Prostate gland (tissue), 2 donors: ENCODE measurements at places on chromosomes 2 and 18. TPM values are rescaled to one million over a fixed set of nuclear protein-coding genes. Genes with fewer than 3 reads are reported as not detected.

GRCh38 chr2:79750321-79750720 lies 237.5 kb downstream of the CTNNA2 start:
- no peaks in the 10 kb centered on the region for H3K4me1 ChIP-seq
- H3K27ac ChIP-seq, result no peak overlapping the region
- H3K27me3 ChIP-seq, result no peaks in the 10 kb centered on the region
- no peak for DNase-seq

- H3K4me3 ChIP-seq, result no peak overlapping the region
- no peaks in the 10 kb centered on the region for H3K27me3 ChIP-seq
- no peaks in the 10 kb centered on the region for H3K4me1 ChIP-seq
- no peak for DNase-seq
- no peaks in the 10 kb centered on the region for H3K36me3 ChIP-seq
These were observed 348.2 kb downstream of the MYCN start for GRCh38 chr2:16288371-16289112.

- H3K36me3 ChIP-seq, result no peaks in the 10 kb centered on the region
- H3K27ac ChIP-seq, result no peak overlapping the region
- no peak overlapping the region for H3K4me3 ChIP-seq
- H3K27me3 ChIP-seq, result no peaks in the 10 kb centered on the region
These were observed 55.2 kb downstream of the ANKRD12 start for GRCh38 chr18:9191658-9192256.

Gene RAB11FIP5
- total RNA-seq, result 24.1 TPM
